ENCODE measurements at places on chromosomes 6 and 20.

DNA sequence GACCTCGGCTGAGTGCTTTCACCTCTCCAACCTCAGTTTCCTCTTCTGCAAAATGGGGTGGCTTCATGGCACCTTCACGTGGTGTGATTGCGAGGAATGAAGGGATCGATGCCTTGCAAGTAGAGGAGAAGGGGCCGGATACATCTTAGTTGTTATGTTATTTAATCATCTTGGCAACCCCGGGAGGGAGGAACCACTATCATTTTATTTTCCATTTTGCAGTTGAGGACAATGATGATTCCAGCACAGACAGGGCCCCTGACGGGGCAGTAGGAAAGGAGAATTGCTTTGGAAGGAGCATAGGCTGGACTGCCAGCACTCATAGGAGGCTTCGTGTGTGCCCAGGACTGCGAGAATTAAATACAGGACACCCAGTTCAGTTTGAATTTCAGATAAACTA, 2.5 kb upstream of the PMEPA1 start:
- no peak for DNase-seq

GRCh38 chr20:13212750-13213149, 8.3 kb upstream of the ISM1 start:
- DNase-seq, result no peak

GRCh38 chr20:56428881-56429280, 16.8 kb downstream of the CASS4 start:
- no peak for DNase-seq

DNA sequence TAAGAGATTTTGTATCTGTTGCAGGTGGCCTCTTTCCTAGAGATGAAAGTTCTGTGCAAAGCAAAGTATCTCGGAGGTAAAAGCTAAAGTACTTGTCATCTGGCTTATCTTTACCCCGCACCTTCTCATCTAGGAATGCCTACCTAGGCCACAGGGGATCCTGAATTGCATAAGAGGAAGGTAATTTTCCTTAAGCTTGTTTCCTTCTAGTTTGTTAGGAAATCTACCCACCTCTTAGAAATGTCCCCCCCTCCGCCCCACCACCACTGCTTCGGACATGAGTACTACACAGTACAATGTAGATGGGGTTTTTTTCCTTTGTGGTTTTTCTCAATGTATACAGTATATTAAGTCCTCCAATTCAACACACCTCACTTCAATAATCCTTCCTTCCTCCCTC, 21.5 kb downstream of the FOXC1 start:
- DNase-seq, result no peak

- DNase-seq, result no peak
Observed at GRCh38 chr6:73391675-73392074, 3.0 kb upstream of the DDX43 start.
